ENCODE measurements at places on chromosomes 2 and 18.

DNA sequence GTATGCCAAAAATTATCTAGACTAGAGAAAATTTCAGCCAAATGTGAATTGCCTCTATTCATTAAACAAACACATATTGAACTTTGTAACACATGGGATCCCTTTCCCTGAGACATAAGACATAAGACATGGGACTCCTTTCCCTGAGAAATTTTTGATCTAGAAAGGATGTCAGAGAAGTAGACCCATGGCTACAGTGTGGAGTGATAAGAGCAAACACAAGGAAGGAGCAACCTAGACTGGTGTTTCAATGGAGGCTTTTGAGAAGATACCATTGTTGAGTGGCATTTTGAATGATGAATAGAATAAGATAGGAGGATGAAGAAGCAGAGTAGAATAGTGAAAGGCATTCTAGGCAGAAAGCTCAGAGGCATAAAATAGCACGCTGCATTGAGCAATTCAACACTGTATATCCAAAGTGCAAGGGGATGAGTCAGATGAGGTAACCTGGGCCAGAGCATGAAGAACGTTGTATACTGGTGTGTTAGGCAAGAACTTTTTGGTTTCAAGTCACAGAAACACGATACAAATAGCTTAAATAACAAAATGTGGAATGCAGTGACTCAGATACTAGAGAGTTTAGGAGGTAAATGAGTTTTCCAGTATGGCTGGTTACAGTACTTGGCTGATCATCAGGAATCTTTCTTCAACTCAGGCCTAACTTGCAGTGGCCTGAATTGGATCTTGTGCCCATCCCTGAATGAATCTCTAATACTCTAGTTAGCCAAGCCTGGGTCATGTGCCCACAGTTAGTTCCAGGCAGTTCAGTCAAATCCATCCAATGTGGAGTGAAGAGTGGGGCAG lies 129.8 kb upstream of the TANK start:
- DNase-seq = no peak

DNA sequence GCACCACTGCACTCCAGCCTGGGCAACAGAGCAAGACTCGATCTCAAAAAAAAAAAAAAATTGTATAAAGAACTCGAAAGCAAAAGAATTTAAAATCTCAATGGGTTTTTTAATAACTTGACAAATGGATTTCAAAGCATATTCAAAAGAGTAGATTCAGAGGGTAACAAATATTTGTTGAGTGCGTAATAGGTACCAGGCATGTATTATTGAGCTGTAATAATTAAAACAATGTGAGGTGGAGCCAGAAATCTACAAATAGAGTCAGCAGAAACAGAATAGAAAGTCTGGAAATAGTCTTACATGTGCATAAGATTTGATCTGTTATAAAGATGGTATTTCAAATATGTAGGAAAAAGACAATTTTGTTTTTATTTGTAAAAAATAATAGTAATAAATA lies 19.1 kb upstream of the RAB11FIP5 start:
- DNase-seq = no peak

GRCh38 chr2:67851956-67852824 lies 210.6 kb downstream of the C1D start:
- no peak for DNase-seq

- no peak for DNase-seq
Measured at GRCh38 chr2:239311132-239312040, 89.4 kb downstream of the HDAC4 start.

DNA sequence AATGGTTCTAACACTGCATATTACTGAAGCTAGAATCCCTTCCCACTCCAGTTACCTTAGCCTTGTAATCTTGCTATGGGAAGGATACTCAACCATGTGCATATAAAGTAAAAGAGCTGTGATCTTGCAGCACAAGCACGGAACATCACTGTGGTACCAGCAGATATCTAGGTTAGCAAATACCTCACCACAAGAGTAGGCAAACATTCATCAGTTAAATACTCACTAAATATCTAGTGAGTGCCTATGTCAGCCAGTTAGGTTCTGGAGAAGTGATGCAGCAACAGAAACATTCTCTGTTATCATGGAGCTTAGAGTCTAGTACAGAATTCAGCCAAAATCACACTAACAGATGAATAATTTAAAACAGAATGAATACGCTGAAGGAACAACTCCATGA lies 349.6 kb upstream of the UBE2E3 start:
- no peak for DNase-seq

- DNase-seq = no peak
Measured at GRCh38 chr2:29074411-29074810, at the start of gene PCARE. Gene PCARE, minus strand, starts transcription at chr2:29074523. Its CDS starts 262 bp downstream, at chr2:29074261.

GRCh38 chr18:12236934-12237832 lies 17.0 kb upstream of the CIDEA start:
- peak; percentile 68 for DNase-seq

- DNase-seq = no peak
Measured at GRCh38 chr2:10343658-10344057, 41.0 kb downstream of the HPCAL1 start.

- no peak for DNase-seq
Measured at GRCh38 chr2:18834341-18834740, 245.0 kb upstream of the NT5C1B start.

GRCh38 chr2:85019121-85019520 lies 48.2 kb downstream of the KCMF1 start:
- DNase-seq = no peak

DNA sequence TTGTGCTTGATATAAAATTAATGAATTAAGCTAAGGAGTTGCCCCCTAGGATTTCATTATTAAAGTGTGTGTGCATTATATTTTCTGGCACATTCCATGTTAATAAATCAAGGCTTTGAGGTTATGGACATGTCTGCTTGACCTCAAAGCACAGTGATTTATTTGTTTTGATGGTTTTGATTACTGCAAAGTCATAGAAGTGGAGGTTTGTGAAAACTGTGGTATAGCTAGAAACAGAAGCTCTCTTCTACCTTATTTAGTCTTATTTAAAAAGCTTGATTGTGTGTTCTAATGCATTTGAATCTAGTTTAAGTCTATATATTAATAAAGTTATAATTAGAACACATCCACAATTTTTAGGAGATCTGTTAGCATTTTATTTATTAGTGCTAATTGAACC lies 32.2 kb downstream of the DOK6 start:
- no peak for DNase-seq

GRCh38 chr2:209321076-209321475 lies 102.8 kb upstream of the MAP2 start:
- DNase-seq = no peak

Measured in GDM1 (cell line).